ENCODE measurements at places on chromosomes 1 and 21.

- no peak for DNase-seq
These were observed 33.1 kb downstream of the SIPA1L2 start for GRCh38 chr1:232596666-232597303.

DNA sequence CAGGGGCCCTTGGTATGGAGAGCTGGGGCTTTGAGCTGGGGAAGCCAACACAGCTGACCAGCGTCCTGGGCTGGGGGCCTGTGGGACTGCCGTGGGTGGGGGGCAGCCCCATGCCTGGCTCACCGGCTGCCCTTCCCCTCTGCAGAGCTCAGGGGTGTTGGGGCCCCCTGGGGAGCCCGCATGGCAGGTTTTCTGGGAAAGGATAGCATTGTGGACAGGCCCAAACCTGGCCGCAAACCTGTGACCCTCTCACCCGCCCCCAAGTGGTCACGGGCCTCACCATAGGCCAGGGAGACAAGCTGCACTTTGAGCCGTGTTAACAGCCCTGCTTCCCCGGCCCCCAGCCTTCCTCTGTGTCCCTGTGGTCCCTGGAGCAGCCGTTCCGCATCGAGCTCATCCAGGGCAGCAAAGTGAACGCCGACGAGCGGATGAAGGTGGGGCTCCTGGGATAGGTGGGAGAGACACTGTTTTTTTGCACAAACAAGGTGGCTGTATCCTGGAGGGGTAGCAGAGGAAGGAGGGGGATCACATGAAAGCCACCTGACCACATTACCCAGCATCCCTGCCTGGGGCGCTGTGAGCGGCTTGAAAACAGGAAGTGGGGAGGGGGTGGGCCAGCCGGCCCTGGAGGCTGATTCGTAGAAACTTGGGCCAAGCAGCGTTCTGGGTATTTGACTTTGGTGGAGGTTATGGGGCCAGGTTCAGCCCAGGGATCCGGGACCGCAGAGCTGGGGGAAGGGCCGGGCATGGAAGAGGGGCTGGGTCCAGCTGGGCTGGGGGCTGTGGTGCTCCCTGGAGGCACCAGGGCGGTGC is 65.9 kb downstream of the PIK3CD start:
- no peak for DNase-seq

GRCh38 chr1:63892632-63893395 is 119.0 kb downstream of the ROR1 start:
- DNase-seq: peak; percentile 75

DNA sequence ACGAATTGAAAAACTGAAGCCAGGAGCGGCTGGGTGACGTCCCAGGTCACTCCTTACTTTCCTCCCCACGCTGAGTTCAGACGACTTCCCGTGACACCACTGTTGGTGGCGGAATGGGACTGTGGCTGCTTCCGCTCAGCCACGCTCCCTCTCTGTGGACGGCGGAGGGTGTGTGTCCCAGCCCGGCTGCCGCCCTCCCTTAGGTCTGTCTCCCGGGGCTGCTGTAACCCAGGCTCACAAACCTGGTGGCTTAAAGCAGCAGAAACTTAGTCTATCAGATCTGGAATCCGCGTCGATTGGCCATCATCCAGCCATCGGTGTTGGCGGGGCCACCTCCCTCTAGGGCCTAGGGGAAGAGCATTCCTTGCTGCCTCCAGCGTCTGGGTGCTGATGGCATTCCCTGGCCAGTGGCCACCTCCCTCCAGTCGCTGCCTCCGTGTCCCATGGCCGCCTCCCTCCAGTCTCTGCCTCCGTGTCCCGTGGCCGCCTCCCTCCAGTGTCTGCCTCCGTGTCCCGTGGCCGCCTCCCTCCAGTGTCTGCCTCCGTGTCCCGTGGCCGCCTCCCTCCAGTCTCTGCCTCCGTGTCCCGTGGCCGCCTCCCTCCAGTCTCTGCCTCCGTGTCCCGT is 17.5 kb downstream of the TRPM2 start:
- no peak for DNase-seq

- no peak for DNase-seq
These were observed 81.9 kb downstream of the SIM2 start for GRCh38 chr21:36780861-36781260.

DNA sequence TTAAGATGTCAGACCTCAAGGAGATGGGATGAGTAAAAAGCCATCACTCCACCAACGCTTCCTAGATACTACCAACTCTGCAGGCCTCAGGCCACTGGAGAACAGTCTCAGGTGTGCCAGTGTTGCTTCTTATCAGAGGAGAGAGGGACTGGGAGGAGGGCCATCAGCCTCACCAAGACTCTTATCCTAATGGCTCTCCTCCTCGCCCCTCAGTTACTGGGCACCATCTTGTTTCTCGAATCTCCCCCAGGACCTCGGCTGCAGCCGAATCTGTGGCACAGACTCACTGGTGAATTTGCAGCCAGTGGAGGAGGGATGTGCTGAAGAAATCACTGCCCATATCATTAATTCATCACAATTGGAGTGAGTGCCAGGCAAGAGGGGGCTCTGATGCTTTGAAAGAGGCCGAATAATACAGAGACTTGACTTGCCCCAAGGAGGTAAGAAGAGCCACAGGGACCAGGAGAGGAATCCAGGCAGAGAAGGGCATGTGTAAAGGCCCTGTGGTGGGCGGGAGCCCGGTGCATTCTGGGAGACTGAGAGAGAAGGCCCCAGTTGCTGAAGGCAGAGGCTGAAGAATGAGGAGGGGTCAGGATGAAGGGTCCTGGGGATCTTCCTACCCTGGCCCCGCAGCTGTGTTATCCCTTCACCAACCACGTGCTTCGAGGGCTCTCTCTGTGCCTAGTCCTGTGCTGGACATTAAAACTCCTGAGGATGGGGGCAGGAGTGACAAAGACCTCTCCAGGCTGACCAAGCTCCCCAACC is 129.8 kb downstream of the PTPRU start:
- no peak for DNase-seq

DNA sequence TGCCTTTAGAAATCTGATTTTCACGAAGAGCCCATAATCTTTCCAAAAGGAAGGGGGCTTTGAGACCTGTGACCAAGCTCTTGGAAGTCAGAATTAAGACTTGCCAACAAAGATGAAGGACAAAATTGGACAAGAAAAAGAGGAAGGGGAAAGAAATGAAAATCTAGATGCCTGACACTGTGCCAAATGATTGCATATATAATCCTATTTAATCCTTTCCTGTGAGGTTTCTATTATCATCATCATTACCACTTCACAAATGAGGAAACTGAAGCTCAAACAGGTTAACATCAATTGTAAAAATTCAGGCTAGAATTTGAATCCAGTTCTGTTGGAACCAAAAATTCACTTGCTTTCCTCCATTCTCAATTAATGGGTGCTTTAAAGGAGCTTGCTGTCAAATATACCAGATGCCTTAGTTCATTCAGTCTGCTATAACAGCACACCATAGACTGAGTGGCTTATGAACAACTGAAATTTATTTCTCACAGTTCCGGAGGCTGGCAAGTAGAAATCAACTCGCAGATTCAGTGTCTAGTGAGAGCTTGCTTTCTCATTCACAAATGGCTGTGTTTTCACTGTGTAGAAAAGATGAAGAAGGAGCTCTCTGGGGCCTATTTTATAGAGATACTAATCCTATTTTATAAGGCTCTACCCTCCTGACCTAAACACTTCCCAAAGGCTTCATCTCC is 197.5 kb upstream of the ST6GALNAC5 start:
- no peak for DNase-seq

GRCh38 chr1:160112357-160112756 is 3.2 kb upstream of the ATP1A2 start:
- DNase-seq: peak; percentile 26

Measured in fibroblast of mammary gland (primary cell).